Stromal cell of bone marrow (primary cell): ENCODE measurements at places on chromosomes 2 and 18.
A peak's percentile ranks its signal among the peaks of the same experiment; 100 is the strongest.

DNA sequence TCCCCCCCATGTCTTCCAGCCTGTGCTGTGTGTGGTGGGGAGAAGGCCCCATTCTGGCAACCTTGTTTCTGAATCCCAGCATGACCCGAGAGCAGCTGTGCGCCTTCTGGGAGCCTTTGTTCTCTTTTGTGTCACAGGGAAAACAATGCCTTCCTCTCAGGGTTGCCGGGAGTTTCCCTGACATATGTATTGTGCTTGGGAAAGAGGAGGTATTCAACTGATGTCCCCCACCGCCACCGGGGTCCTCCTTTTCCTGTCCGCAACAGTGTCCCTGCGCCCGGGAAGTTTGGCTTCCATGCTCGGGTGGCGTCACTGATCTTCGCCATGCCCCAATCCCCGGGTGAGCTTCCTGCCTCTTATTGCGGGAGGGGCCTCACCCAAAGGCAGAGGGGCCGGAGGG, 77.5 kb upstream of the ASB18 start:
- no peak for DNase-seq

DNA sequence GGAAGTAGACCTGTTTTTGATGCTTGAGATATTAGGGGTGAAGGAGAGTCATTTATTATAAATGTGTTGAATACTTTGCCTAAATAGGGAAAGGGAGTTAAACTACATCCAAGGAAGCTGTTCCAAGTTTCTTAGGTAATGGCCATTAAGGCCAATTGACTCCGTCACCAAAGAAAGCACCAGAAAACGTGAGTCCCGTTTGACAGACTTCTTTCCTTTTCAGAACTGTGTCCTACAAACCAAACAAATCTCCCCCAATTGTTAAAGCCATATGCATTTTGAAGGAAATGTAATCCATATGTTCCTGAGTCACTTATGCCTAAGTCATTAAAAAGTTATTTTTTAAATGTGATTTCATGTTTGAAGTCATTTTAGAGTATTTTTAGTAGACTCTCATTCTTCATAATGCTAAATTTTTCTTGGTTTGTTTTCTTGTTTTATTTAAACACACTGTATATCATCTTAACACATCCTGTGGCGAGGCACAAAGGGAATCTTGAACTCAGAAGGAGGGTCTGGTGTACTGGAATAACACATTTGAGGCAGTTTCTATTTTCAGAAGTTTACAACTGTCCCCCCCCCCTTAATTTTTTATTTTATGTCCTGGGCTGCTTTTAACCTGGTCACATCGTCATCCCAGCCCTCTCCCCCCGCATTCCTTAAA, 133.7 kb downstream of the RHBDD1 start:
- DNase-seq: no peak

DNA sequence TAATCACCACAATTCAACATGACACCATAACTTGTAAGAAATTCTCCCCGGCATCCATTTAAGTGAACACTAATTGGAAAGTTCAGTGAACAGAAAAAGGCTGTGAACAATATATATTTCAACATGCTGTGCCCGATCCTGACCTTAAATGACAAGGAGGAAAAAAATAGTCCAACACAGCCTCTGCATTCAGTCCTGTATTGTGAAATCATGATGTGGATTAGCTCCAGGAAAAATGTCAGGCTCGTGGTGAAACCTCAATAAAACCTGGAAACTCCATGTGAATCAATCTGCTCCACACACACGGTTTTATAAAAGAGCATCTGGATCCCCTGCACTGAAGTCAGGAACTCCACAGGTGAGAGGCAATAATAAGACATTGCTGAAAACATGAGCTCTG, 145.4 kb upstream of the SPOPL start:
- peak; percentile 72 for DNase-seq

GRCh38 chr2:187483537-187483936, 35.5 kb upstream of the CALCRL start:
- DNase-seq: no peak

DNA sequence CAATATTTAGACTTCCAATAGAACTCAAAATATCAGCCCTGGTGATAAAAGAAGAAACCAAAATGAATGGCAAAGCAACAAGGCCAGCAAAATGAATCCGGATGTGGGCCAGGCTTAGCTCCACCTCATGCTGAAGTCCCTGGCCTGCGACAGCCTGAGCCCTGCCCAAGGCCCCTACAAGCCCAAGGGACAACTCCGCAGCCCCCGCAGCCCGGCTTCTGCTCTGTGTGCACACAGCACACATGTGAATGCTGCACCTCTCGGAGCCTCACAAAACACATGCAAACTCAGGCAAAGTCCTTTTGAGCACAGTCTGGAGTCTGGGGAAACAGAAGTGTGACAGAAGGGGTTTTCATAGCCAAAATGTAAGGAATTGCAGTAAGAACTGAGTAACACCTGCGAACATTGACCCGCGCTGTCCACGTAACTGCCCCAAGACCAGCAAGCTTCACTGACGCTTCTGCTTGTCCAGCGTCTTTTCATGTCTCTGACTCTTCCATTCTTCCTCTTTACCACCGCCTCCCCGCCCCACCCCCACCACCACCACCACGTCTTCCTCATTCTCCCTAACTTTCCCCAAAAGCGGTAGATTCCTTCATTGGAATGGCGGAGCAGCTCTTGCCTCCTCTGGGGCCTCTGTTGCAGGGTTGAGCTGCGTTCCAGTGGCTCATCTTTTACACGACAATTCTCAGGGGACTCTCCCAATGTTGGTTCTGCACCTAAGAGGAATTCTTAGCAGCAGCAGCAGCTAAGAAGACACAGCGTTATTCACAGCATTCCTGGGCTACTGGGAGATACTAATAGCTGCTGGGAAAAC, 136.4 kb upstream of the COPS8 start:
- no peak for DNase-seq

DNA sequence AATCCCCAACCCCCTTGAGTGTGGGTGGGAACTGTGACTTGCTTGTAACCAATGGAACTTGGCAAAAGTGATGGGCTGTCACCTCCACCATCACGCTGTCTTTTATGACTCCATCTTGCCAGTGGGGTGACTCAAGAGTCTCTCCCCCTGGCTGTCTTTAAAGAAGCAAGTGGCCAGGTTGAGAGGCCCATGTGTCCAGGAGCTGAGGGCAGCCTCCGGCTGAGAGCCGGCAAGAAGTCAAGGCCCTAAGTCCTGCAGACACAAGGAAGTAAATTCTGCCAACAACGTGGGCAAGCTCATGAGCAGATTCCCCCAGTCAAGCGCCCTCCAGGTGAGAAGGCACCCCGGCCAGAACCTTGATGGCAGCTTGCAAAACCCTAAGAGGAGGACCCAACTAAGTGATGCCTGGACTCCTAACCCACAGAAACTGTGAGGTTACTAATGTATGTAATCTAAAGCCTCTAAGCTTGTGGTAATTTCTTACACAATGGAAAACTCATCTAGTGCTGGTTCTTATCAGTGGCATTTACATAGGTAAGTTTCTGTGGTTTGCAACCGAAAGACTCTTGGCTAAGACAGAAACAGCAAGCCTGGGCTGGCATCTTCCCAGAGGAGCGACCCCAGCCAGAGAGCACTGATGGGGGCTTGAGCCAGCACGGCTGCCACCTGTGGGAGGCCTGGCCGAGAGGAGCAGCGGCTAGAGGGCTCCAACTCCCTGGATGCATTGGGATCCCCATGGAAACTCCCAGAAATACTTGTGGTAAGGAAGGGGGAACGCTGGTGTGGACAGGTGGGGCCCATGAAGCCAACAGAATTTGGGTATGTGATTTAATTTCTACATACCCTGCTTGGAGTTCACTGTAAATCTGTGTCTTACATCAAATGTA, 49.3 kb downstream of the CIB4 start:
- DNase-seq: no peak

DNA sequence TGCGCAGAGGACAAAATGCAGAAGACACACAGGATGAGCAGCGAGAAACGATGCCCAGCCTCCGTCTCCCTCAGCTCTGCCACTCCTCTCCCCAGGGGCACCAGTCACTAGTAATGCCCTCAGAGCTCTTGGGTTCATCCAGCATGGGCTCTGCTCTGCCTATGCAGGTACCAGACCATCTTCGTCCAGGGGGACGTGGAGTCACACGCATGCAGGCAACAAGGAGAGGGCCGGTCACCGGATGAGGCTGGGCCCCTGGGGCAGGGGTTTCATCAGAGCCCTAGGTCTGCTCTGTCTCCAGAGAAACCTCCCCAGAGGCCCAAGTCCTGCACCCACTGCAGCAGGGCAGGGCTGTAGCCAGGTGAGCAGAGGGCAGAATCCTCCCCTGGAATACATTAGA, 23.9 kb downstream of the RAB31 start:
- no peak for DNase-seq

GRCh38 chr2:159177357-159177756, 109.1 kb downstream of the WDSUB1 start:
- DNase-seq: no peak

DNA sequence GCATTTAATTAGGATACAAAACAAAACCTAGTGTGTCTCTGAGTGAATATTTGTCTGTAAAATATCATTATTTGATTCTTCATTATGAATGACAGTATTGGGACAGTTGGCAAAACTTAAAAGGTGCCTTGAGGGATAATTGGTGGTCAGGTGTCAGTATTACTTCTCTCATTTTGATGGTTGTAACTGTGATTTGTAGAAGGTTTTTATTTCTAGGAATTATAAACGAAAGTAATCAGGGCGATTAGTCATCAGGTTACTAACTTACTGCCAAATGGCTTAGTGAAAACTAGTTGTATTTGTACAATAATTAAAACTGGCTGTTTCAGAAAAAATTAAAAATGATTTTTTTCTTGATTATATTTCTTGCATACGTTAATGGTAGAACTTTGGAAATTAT, 117.6 kb downstream of the BIRC6 start:
- DNase-seq: no peak

DNA sequence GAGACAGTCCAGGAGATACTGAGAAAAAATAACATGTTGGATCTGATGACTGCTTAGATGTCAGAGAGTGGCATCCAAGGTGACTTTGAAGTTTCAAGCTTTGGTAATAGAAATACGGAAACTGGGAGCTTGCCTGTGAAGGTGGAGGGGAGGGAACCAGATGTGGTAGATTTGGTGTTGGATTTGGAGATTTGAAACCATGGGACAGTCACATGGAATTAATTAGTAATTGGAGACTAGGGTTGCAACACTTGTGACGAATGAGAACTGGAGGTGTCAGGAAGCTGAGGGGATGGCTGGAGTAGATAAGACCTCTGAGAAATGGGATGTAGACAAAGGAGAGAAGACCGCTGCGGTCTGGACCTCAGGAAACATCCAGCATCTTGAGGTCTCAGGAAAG, 46.7 kb downstream of the RPL37A start:
- DNase-seq: no peak

DNA sequence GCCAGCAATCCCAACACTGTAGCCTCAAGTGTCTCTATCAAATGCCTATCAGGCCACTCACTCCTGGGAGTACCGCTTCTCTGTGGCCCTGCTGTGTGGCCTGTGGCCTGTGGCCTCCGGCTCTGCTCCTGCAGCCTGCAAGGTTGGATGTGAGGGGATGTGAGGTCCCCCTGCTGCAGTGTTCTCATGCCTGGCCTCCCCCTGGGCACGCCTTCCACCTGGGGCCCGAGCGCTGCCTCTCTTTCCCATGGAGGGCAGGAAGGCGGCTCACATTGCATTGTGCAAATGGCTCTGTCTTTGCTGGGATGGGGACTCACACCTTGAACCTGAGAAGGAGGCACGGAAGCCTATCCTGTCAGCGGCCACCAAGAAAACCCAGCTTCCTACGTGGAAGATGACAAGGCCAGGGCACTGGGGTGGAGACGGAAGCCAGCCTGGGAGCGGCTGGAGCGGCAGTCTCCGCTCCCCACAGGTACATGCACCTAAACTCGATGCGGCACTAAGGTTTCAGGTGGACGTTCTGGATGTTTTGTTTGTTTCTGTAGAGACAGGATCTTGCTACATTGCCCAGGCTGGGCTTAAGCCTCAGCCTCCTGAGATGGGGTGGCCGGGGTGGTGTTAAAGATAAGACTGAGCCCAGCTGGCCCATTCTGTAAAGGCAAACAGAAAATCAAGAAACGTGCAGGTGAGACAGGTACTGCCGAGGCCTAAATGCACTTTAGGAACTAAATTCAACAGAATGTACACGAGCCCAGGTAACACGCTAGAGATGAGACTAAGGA, 140.1 kb downstream of the HDAC4 start:
- DNase-seq: no peak

DNA sequence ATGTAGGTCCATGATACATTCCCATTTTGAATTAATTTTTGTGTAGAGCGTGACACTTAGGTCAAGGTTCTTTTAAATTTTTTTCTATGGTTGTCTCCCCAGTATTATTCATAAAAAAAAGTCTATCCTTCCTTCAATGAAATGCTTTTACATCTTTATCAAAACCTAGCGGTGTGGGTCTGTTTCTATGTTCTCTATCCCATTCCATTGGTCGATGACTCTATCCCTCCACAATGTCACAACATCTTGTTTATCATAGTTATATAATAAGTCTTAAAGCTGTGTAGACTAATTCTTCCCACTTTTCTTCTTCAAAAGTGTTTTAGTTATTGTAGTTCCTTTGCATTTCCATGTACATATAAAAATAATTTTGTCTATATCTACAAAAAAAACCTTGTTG, 47.2 kb upstream of the GPR17 start:
- DNase-seq: no peak

DNA sequence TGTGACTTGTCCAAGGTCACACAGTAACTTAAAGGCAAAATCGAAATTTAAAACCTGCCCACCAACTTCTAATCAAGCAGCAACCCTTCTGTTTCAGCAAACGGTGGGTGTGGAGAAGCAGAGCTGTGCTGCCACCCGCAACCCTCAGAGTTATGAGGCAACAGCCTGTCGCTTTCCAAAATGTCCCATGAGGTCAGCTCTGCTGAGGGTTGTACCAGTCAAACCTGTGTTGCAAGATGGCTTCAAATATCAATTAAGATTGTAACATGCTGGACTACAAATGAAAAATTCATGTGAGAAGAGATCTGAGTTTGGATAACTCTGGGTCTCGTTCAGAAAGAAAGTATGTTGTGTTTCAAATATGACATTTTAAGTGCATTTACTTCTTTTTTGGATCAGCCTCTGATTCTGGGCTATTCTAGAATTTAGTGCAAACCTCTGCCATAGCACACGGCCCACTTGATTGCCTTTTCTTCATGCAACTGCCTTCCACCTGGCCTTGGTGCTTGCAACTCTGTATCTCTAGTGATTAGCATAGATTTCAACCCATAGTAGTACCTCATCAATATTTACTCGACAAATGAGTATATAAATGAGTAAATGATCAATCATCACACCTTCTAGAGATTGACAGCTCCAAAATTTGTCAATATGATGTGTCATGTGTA, 69.3 kb downstream of the TIMM21 start:
- DNase-seq: no peak

DNA sequence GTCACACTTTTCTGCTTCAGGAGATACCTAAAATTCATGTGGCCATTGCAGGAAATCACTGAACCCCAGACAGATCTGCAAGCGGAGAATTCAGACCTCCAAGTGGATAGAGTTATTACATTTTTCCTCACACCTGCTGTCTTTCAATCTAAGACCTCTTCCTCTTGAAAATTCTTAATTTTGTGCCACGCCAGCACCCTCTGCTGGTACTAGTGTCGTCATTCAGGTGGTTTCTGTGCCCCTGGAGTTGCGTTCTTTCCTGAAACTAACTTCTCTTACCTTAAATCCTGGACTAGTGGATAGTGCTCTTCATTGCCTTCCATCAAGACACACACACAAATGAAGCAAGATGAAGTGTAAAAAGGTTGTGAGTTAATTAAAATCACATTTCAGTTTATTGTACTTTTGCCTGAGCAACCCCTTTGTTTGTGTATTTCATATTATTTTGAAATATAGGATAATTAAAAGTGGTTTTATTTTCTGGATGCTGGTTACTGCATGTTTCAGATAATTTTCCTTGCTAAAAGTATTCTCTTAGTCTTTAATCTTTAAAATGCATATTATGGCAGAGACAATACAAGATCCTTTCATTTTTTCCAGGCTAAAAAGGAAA, 1.6 kb upstream of the DNER start:
- no peak for DNase-seq

GRCh38 chr2:190572246-190572645, 37.7 kb upstream of the NEMP2 start:
- no peak for DNase-seq
